ENCODE measurements at places on chromosomes 6 and 20.

DNA sequence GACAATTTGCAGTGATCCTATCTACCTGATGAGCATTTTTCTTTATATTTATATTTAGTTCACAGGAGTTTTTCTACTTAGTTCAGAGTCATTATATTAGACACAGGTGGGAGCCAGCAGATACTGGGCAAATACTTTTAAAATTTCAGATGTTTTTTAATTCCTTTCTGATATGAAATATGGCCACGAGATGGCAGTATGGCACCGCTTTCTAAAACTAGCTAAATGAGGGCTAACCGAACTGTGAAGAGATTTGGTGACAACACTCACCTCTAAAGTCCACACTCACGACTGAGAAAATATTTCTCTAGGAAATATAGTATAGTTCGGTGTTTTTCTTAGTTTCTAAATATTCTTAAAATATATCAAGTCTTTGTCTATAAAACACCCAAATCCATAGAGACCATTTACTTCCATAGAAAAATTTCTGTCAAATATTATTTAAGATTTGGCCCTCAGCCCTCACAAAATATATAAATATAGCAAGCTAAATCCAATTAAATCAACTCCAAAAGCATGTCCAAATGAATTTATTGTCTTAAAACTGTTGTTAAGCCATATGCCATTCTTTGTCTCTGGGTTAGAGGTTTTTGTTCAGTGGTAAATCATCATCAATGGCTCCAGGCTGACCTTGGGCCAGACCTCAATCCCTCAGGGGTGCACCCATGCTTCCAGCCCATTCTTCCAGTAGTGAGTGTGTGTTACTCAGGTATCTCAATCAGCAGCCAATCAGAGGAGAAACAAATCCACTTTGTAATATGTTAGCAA, 63.6 kb downstream of the HUS1B start:
- DNase-seq: peak; percentile 40

DNA sequence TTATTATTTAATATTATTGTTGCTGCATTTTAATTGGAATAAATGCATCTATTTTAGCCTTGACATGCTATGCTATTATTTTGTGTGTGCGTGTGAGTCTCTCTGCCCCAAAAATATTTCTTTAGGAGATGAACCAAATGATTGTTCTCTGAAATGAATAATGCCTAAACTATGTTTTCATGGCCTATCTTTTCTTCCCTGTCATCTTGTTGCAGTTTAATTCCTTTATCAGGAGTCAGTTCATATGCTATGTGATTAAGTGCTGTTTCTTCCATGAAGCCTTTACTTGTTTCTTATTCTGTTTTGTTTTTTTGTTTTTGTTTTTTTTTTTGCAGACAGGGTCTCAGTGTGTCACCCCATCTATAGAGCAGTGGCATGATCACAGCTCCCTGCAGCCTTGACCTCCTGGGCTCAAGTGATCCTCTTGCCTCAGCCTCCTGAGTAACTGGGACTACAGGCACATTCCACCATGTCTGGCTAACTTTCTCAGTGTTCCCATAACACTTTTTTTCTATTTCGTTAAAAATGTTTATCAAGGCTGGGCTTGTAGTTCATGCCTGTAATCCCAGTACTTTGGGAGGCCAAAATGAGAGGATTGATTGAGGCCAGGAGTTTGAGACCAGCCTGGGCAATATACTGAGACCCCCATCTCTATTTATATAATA, 25.7 kb downstream of the TPX2 start:
- DNase-seq: no peak

DNA sequence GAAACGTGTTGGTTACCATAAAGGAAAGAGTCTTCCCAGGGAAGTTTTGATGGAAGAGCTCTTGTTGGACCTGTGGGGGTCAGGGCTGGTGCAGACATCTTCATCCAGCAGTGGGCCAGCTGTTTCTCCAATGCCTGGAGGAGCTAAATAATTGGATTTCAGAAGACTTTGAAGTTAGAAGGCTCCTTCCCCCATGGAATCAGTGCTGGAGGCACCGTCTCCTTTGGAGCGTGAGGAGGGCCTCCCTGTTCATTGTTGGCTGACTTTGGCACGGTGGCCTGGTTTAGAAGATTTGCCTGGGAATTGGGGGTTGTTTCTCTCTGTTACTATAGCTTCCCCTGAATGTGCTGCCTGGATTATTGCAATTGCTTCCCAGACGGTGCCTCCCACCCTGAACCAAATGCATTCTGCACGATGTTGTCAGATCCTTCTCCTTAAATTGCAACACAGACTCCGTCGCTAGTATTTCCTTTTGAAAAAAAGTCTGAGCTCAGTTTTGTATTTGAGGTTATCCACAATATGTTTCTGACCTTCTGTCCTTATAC, 27.7 kb upstream of the KCNG1 start:
- DNase-seq: no peak

- no peak for DNase-seq
These were observed 97.4 kb downstream of the BANF2 start for GRCh38 chr20:17797161-17797560.

DNA sequence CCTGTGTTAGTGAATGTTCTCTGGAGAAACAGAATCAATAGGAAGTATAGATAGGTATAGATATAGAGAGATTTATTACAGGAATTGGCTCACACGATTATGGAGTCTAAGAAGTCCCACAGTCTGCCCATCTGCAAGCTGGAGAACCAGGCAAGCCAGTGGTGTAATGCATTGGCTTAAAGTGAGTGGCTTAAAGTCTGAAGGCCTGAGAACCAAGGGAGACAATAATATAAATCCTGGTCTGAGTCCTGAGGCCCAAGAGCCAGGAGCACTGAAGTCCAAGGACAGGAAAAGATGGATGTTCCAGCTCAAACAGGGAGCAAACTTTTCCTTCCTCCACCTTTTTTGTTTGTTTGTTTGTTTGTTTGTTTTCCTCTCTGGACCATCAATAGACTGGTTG, 131.2 kb upstream of the LRFN2 start:
- no peak for DNase-seq

DNA sequence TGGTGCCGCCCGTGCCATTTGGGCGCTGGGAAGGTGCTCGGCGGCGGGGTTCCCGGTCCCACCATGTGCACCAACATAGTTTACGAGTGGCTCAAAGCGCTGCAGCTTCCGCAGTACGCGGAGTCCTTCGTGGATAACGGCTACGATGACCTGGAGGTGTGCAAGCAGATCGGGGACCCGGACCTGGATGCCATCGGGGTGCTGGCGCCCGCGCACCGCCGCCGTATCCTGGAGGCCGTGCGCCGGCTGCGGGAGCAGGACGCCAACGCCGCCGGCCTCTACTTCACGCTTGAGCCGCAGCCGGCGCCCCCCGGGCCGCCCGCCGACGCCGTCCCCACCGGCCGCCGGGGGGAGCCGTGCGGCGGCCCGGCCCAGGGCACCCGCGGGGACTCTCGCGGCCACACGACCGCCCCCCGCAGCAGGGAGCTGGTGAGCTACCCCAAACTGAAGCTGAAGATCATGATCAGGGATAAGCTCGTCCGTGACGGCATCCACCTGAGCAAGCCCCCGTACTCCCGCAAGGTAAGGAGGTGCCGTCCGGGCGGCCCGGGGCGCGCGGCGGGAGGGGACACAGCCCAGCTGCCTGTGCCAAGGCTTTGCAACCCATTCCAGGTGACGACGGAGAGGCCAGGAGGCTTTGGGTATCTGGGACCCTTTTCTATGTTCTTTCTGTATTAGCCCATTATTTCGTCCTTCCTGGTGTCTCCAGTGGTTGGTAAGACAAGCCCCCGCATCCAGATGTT, 547 bp downstream of the SAMD5 start:
- no peak for DNase-seq

- no peak for DNase-seq
These were observed 40.6 kb upstream of the ECHDC1 start for GRCh38 chr6:127383988-127384387.

- no peak for DNase-seq
These were observed 38.5 kb upstream of the PXDC1 start for GRCh38 chr6:3789896-3790558.

DNA sequence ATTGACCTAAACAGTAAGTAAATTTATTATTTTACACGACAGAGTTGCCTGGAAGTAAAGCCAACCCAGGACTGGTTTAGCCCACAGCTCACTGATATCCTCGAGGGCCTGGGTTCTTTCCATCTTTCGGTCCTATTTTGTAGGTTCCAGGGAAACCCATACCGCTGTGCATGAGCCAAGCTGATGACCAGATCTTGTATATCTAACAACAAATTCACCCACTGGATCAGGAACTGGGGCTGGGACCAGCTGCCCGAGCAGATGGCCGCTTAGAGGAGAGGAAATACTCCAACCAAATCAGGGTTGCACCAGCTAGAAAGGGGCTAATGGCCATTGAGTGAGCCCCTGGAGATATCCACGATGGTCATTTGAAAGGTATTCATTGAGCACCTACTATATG, 139.2 kb downstream of the BACH2 start:
- no peak for DNase-seq

GRCh38 chr6:118382126-118382525, 166.0 kb upstream of the PLN start:
- no peak for DNase-seq

GRCh38 chr20:63951398-63952209, 4.6 kb downstream of the UCKL1 start:
- no peak for DNase-seq

GRCh38 chr6:68046756-68047155, 588.3 kb upstream of the ADGRB3 start:
- DNase-seq: no peak

- DNase-seq: no peak
These were observed 514.5 kb downstream of the PREX1 start for GRCh38 chr20:48313324-48313723.

DNA sequence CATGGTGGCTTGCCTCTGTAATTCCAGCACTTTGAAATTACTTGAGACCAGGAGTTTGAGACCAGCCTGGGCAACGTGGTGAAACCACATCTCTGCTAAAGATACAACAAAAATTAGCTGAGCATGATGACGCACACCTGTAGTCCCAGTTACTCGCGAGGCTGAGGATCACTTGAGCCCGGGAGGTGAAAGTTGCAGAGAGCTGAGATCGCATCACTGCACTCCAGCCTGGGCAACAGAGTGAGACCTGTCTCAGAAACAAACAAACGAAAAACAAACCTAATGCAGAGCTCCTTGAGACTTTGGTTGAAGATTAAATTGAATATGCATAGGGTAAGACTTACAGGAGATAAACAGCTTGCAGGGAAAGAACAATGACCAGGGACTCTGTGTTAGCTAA, 80.8 kb downstream of the SCAF8 start:
- no peak for DNase-seq

DNA sequence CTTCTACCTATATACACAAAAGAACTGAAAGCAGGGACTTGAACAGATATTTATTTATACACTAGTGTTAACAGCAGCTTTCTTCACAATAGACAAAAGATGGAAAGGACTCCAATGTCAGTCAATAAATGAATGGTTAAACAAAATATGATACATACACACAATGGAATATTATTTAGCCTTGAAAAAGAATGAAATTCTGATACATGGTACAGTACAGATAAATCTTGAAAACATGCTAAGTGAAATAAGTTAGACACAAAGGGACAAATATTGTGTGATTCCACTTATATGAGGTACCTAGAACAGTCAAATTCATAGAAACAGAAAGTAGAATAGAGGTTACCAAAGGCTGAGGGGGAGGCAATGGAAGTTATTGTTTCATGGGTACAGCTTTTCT, 79.8 kb upstream of the ADTRP start:
- DNase-seq: no peak

DNA sequence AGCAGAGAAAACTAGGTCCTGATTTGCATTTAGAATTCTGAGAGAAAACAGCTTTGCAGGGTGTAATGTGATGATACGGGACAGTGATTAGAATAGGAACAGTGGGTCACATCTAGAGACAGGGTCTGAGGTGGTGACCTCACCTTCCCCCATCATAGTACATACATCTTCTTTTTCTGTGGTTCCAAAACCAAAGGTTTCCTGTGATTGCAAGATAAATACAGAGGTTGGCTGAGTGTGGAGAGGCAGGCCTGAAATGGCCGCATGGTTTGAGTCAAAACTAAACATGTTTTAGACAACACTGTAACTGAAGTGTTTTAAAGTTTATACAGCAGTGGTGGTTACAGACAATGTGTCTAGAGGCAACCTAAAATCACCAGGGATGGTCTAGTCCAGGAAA, 10.4 kb upstream of the NT5DC1 start:
- DNase-seq: no peak

- DNase-seq: no peak
These were observed 3.7 kb downstream of the KCNK17 start for GRCh38 chr6:39310542-39310941.

DNA sequence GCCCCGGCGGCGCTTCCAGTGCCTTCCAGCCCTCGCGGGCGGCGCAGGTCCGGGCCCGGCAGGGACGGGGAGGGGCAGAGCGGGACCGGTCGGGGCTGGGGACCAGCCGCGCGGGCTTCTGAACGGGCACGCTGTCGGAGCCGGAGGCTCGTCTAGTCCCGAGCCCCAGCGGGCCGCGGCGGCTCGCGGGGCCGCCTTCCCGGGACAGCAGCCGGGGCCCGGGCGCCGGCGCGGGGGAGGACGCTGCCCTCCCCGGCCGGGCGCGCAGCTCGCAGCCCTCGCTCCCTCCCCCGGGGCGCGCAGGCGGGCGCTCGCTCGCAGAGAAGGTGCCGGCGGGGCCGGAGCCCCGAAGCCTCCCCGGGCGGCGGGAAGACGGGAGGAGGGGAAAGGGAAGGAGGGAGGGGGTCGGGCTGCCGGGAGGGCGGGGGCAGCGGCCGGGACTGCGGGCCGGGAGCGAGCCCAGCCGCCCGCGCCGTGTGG, 696 bp upstream of the SIRPA start:
- DNase-seq: no peak

GRCh38 chr6:99498421-99498820, 16.8 kb downstream of the USP45 start:
- DNase-seq: no peak

DNA sequence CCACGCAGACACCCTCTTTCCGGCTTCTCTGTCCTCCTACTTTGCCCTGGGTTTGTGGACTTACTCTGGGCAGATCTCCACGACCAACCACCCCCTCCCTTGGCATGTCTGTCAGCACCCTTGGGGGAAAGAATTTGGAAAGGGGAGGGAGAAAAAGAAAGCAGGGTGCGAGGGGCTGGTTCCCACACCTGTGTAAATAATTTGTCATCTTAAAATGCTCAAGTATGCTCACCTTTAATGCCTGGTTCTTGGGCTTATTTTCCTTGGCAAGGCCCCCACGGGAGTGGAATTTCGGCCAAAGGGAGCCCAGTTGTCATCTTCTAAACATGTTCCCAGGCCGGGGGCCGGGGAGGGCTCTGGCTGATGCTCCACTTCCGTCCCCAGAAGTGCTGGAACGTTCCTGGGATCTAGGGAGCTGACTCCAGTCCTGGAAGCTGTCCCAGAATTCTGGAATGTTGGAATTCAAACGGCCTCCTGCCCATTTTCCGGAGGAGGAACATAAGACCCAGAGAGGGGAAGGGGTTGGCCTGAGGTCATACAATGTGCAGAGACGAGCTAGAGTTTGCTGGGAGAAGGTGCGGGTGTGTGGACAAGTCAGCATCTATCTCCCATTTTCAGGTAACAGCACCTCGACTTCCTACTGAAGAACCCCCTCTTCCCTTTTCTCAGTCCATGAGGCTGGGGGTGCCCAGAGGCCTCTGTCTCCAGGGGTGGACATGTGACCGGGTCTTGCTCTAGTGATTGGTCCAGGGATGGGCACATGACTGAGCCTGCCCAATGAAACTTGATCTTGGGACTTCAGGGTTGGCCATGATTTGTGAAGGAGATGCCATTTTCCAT, 122.3 kb downstream of the CEBPB start:
- no peak for DNase-seq

- no peak for DNase-seq
These were observed 158.2 kb upstream of the ZFP64 start for GRCh38 chr20:52349806-52350205.

GRCh38 chr6:125983246-125983945, 2.9 kb upstream of the TRMT11 start:
- DNase-seq: no peak

Measured in NCI-H1417 treated with DMSO at 0.1 percent for 48 hours (cell line).